CD4-positive, alpha-beta T cell treated with Interleukin-4 for 1 hour (primary cell): ENCODE measurements at places on chromosomes 4 and X.

DNA sequence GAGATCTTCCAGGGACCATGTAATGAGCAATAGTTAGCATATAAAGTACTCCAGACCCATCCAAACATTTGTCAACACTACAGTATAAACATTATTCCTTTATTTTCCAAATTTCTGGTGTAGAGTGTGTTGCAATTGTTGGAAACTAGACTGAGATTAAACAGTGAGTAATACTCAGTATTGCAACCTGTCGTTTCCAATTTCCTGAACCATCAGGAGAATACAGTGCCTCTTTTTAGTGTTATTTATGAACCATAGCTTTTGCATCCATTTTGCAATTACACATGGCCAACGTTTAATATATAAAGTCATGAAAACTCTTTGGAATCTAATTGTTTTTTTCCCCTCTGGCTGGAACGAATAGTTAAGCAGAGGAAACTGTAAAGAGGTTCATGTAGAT lies 58.3 kb upstream of the DHRSX start:
- no peak for DNase-seq

GRCh38 chr4:1381944-1382541 lies 24.2 kb downstream of the NKX1-1 start:
- DNase-seq = no peak

DNA sequence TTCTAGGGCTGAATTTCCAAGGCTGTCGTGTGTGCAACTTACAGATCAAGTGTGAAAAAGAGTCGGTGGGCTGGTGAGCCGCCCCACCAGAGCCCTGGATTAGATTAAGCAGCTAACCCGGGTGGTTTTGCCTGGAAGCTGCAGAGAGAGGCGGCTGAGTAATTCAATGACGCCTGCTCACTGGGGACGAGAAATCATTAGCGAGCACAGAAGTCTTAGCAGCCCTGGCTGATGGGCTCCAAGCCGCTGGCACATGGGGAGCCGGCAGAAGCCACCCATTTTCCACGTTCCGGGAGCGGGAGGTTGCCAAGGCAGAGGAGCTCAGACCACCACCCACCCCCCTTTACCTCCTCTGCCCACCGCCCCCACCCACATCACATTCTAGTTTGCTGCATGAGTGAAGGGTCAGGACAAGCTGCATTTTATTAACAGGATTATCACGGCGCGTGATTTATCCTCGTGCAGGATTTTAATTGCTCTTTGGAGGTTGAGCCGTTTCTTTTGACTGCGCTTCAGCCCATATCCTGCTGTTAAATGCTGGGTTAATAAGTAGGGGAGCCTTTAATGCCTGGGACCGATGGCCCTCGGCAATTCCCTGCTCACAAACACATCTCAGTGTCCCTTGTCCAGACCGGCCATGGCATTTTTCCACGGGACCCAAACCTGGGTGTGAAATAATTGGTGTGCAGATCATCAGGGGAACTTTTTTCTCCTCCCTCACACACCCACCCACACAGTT lies 19.1 kb downstream of the BCOR start:
- no peak for DNase-seq

GRCh38 chr4:69039071-69039470 lies 57.2 kb upstream of the UGT2B7 start:
- DNase-seq = no peak

DNA sequence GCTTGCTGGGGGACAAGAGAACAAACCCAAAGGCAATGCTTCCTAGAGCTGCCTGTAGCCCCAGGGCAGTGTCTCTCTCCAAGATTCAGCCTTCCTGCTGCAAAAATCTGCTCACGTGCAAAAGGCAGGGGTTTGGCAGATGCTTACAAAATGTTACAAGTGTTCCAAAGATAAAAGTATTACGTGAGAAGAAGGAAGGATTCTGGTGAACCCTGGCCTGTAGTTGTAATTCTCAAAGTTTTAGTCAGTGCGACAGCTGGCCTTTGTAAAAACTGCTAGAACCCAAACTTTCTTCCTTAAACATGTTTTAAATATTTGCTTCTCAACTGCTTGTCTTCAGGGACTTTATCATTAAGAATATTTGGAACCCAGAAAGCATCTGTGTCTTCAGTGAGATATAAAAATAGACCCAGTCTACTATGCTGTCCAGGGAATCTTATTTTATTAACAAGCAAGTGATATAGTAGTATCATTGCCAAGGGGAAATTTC lies 232.3 kb downstream of the FRMPD4 start:
- DNase-seq = no peak

DNA sequence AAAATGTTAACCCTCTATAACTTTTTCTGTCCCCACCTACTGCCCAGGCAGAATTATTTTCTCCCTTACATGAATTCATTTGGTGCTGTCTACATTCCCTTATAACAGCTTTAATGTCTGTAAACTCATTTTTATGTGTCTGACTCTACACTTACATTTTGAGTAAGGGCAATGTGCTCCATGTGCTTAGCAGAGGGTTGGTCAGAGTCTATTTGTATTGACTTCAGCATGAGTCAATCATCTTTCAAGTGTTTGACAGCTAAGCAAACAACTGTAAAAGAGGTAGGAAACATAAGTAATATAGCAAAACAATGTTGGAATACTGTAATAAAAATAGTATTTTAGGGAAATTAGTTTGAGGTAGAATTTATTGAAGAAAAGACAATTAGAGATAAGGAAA lies 6.3 kb downstream of the IL15 start:
- DNase-seq = no peak

- no peak for DNase-seq
These were observed 192.4 kb downstream of the RBM46 start for GRCh38 chr4:154973244-154974035.
